ENCODE measurements at places on chromosomes 13 and 19. TPM values are rescaled to one million over a fixed set of nuclear protein-coding genes. Genes with fewer than 3 reads are reported as not detected.

PROZ gene
- total RNA-seq, result not detected

HS6ST3 gene
- total RNA-seq, result 4.3 TPM

CLDN10 gene
- total RNA-seq, result 0.54 TPM

KCNC3 gene
- 5.9 TPM for total RNA-seq

SLC25A42 gene
- total RNA-seq, result 28.0 TPM

SPRED3 gene
- total RNA-seq, result 0.81 TPM

ZNF563 gene
- total RNA-seq, result 9.9 TPM

IGFL4 gene
- total RNA-seq, result not detected

RAD23A gene
- 128 TPM for total RNA-seq

CGB2 gene
- not detected for total RNA-seq

ERICH6B gene
- total RNA-seq, result not detected

ATP4B gene
- not detected for total RNA-seq

ATP1A3 gene
- 0.13 TPM for total RNA-seq

IGLON5 gene
- total RNA-seq, result 0.54 TPM

PRSS57 gene
- total RNA-seq, result not detected

SCN1B gene
- total RNA-seq, result 7.4 TPM

CRYL1 gene
- 33.1 TPM for total RNA-seq

GRCh38 chr13:31674051-31674450, 65.3 kb upstream of the RXFP2 start:
- H3K36me3 ChIP-seq, result no peaks in the 10 kb centered on the region
- DNase-seq, result no peak
- H3K4me1 ChIP-seq, result no peaks in the 10 kb centered on the region
- no peak overlapping the region for H3K27ac ChIP-seq

DNA sequence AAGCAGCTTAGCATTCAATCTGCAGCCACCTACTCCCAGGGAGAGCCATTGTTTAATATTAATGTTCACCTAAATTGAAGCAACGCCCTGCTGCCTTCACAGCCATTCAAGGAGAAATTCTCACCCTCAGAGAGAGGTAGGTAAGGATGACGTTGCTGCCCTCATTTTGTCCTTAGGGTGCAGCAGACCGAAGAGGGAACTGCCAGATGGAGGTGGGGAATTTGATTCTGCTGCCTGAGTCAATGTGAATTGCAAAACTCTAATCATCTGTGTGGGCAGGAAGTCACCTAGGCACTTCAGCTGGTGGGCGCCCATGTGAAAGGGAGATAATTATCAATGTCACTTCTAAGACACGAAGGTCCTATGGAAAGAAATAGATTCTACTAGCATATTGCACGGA, 503.4 kb downstream of the TBC1D4 start:
- no peak overlapping the region for H3K4me3 ChIP-seq
- no peaks in the 10 kb centered on the region for H3K36me3 ChIP-seq
- H3K4me1 ChIP-seq, result no peaks in the 10 kb centered on the region
- DNase-seq, result no peak

DNA sequence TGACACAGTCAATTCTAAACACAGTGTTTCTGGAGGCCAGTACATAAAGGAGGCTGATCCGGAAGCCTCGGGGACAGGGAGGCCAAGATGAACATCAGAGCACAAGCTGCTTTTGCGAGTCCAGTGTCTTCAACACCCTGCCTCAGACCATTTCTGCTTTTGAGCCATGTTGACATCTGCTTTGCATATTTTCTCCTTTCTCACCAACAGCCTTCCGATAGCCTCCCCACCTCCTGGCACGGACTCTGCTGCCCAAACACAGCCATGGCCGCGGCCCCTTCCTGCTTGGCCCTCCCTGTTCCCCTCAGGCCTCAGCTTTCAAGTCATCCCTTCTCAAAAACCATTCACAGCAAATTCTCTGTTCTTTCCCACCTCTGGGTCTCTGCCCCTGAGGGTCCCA, 3.6 kb downstream of the LRRC25 start:
- H3K36me3 ChIP-seq, result no peaks in the 10 kb centered on the region
- no peaks in the 10 kb centered on the region for H3K27me3 ChIP-seq
- H3K27ac ChIP-seq, result no peak overlapping the region
- DNase-seq, result no peak

GRCh38 chr19:50803633-50804419, 13.6 kb downstream of the ACP4 start:
- no peak for DNase-seq
- H3K36me3 ChIP-seq, result peaks cover 11% of the 10 kb centered on the region
- H3K4me1 ChIP-seq, result peaks cover 17% of the 10 kb centered on the region
- H3K4me3 ChIP-seq, result peak overlapping the region; percentile 36
- H3K27me3 ChIP-seq, result no peaks in the 10 kb centered on the region
- H3K27ac ChIP-seq, result peak overlapping the region; percentile 99

GRCh38 chr19:16330368-16330801, 5.8 kb downstream of the KLF2 start:
- H3K27me3 ChIP-seq, result no peaks in the 10 kb centered on the region
- H3K36me3 ChIP-seq, result peaks cover 19% of the 10 kb centered on the region
- H3K4me1 ChIP-seq, result peaks cover 27% of the 10 kb centered on the region
- DNase-seq, result peak; percentile 34

GRCh38 chr19:35513628-35514281, at the start of gene DMKN:
Gene DMKN (minus strand): TSS chr19:35513649. CDS start chr19:35513475, 174 bp downstream.
- H3K27ac ChIP-seq, result peak within 1 kb of the TSS; percentile 21
- no peaks in the 10 kb centered on the region for H3K36me3 ChIP-seq
- no peak within 1 kb of the TSS for H3K4me3 ChIP-seq
- peaks cover 33% of the 10 kb centered on the region for H3K4me1 ChIP-seq
- no peaks in the 10 kb centered on the region for H3K27me3 ChIP-seq

GRCh38 chr13:70183041-70183440, 74.8 kb upstream of the KLHL1 start:
- no peak for DNase-seq
- H3K27ac ChIP-seq, result no peak overlapping the region
- no peaks in the 10 kb centered on the region for H3K36me3 ChIP-seq
- no peak overlapping the region for H3K4me3 ChIP-seq
- no peaks in the 10 kb centered on the region for H3K27me3 ChIP-seq
- no peaks in the 10 kb centered on the region for H3K4me1 ChIP-seq

DNA sequence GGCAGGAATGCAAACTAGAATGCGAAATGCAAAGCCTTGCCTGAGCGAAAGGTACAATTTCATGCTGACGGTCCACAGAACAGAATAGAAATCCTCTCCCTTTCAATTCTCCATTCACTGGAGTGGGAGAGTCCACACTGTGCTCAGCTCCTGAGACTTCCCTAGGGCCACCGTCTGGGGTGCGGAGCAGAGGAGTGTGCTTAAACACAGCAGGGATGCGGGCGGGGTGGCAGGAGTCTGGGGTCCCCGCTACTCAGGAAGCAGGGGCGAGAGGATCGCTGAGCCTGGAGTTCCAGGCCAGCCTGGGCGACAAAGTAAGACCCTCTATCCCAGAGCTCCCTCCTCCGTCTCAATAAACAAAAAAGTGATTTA, 552 bp upstream of the ZNF816 start:
- H3K4me3 ChIP-seq, result peak overlapping the region; percentile 47
- H3K27ac ChIP-seq, result peak overlapping the region; percentile 37
- peak; percentile 14 for DNase-seq

- H3K27me3 ChIP-seq, result no peaks in the 10 kb centered on the region
- H3K27ac ChIP-seq, result no peak overlapping the region
- peak; percentile 49 for DNase-seq
- no peaks in the 10 kb centered on the region for H3K36me3 ChIP-seq
- no peaks in the 10 kb centered on the region for H3K4me1 ChIP-seq
Observed at GRCh38 chr19:2962018-2962670, 15.2 kb upstream of the TLE6 start.

DNA sequence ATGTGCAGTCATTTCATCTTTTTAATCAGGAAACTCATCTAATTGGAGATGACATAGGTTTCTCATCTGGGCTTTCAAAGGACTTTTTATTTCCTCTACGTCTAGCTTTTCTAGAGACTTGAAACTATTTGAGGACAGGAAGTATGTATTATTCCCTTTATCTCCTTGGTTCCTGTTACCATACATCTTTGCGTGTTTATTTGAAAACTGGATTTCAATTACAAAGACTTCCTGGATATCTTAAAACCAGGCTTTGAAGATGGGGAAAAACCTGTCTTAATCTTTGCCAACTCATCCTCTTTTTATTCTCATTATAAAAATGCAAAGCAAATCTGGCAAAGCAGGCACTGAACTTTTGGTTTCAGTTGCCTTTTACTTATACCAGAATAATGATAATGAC, 130.5 kb downstream of the LMO7 start:
- no peak overlapping the region for H3K4me3 ChIP-seq
- no peaks in the 10 kb centered on the region for H3K36me3 ChIP-seq
- H3K27me3 ChIP-seq, result no peaks in the 10 kb centered on the region
- no peak overlapping the region for H3K27ac ChIP-seq
- H3K4me1 ChIP-seq, result peaks cover 44% of the 10 kb centered on the region

GRCh38 chr19:7874076-7874896, at the start of gene PRR36:
Gene PRR36 (minus strand): TSS chr19:7874390. CDS start chr19:7873689, 701 bp downstream.
- H3K36me3 ChIP-seq, result no peaks in the 10 kb centered on the region
- H3K4me3 ChIP-seq, result no peak within 1 kb of the TSS
- peaks cover 6% of the 10 kb centered on the region for H3K4me1 ChIP-seq
- no peak within 1 kb of the TSS for H3K27ac ChIP-seq

DNA sequence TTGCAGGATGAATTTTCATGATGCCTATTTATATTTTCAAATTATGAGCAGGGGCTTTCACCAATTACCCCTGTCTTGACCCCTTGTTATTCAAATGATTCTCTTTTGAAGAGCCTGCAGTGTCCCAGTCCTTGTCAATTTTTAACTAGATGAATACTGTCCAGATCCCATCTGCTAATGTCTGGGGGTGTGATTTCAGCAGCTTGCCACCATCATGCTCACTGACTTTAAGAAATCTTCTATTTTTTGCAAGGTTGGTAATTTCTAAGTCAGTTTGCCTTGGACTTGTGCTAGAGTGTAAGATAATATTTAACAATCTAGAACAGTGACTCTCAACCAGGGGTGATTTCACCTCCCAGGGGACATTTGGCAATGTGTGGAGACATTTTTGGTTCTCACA, 106.0 kb downstream of the CACNA1A start:
- H3K36me3 ChIP-seq, result no peaks in the 10 kb centered on the region
- no peak for DNase-seq
- no peaks in the 10 kb centered on the region for H3K27me3 ChIP-seq
- no peak overlapping the region for H3K4me3 ChIP-seq
- no peak overlapping the region for H3K27ac ChIP-seq

DNA sequence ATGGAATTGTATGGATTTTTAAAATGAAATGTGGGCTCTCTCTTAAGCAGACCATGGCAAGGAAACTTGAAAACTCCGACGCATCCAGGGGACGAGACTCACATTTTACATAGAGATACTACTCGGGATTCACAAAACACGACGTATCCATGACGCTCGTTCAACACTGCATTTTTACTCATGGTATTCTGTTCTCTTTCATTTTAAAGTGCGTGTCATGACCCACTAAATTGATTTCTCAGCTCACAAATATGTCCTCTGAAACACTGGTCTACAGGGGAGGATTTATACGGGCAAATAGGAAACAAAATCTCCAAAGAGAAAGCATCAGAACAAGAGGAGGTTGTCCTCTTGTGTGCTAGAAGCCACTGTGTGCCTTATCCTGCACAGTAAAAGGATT, 523.5 kb downstream of the MYO16 start:
- peaks cover 16% of the 10 kb centered on the region for H3K4me1 ChIP-seq
- H3K4me3 ChIP-seq, result no peak overlapping the region
- H3K36me3 ChIP-seq, result no peaks in the 10 kb centered on the region
- no peaks in the 10 kb centered on the region for H3K27me3 ChIP-seq

DNA sequence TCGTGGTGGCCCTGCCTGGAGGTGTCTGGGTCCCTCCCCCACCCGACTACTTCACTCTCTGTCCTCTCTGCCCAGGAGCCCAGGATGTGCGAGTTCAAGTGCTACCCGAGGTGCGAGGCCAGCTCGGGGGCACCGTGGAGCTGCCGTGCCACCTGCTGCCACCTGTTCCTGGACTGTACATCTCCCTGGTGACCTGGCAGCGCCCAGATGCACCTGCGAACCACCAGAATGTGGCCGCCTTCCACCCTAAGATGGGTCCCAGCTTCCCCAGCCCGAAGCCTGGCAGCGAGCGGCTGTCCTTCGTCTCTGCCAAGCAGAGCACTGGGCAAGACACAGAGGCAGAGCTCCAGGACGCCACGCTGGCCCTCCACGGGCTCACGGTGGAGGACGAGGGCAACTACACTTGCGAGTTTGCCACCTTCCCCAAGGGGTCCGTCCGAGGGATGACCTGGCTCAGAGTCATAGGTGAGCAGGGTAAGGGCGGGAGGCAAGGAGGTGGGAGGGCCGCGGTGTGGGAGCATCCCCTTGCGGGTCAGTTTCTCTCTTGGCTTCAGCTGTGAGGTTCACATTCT, 19.2 kb downstream of the NECTIN2 start:
- peaks cover 7% of the 10 kb centered on the region for H3K36me3 ChIP-seq
- no peaks in the 10 kb centered on the region for H3K4me1 ChIP-seq
- no peak overlapping the region for H3K4me3 ChIP-seq
- no peaks in the 10 kb centered on the region for H3K27me3 ChIP-seq

DNA sequence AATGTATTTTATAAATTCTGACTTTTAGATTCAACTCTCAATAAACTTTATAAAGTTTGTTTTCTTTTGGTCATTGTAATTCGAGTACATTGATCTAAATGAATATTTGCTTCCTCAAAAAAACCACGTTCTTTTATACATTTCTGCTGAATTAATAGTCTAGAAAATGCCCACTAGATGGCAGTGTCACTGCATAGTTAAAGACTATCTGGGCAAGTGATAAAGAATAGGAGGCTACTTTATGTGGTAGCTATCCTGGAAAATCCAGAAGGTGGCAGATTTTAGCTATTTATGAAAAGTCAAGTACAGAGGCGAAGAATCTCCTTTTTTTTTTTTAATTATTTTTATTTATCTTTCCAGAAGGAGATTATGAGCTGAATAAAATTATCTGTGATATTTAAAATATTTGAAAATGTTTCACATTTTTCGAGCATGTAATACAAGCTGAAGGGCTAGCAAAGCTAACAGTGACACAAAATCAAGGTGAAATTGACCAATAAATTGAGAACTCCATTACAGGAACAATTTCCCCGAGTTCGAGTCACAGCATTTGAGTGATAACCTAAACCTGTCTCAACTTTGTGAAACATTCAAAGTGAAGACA, 221.8 kb downstream of the OLFM4 start:
- no peak overlapping the region for H3K4me3 ChIP-seq
- DNase-seq, result peak; percentile 11
- no peaks in the 10 kb centered on the region for H3K4me1 ChIP-seq
- H3K36me3 ChIP-seq, result no peaks in the 10 kb centered on the region

DNA sequence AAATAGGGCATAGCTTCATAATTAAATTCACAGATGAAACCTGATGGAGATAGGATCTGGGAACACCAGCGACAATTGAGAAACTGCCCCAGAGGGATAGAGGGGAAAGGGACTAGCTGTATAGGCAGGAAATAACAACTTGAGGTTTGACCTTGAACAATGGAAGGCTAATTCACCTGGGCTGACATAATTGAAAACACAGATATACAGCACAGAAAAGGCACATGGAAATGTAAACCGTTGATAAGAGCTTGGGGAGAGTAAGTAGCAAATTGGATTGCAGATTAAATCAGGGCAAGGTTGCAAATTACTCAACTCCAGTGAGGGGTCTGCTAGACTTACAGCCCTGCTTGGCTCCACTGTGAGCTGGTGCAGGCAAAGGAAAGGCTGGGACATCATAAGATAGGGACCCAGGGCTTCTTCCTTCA, 246.7 kb downstream of the DLEU7 start:
- H3K4me1 ChIP-seq, result no peaks in the 10 kb centered on the region
- H3K27ac ChIP-seq, result no peak overlapping the region
- DNase-seq, result no peak
- no peak overlapping the region for H3K4me3 ChIP-seq
- H3K27me3 ChIP-seq, result no peaks in the 10 kb centered on the region

Measured in thyroid gland (tissue), 4 donors.